ENCODE measurements at places on chromosomes 1 and 21.

DNA sequence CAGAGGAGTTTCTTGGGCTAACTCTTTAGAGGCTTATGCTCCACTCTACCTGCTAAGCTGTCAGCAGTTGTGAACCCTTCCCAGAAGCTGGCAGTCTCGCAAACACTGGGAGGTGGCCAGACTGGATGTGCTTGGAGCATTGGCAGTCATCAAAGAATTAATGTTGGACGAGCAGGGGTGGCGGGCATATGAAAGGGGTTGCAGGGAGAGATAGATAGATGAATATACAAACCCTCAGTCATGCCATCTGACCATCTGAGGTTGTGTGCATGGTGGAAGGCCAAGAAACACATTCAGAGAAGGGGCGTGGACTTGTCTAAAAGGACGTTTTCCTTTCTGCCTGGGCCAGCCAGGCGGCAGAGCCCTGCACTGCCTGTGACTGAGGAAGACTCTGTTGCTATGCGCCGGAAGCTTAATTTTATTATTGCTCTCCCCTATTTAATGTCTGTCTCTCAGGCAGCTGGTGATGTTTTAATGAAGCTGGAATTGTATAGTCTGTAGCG, 164.4 kb downstream of the PBX1 start:
- DNase-seq: no peak

DNA sequence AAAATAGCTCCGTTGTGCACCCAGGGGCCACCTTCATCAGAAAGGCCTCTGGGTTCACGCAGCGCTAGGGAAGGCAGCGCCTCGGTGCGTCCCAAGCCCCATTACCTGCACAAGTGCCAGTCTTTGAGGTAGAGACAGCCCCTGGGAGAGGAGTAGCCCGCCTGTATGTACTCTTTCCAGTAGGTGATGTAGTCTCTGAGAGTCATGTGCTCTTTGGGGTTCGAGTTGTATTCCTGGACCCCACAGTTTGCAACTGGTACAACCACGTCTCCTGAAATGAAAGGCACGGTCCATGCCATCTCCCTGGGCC, 601 bp downstream of the JMJD4 start:
- no peak for DNase-seq

GRCh38 chr1:179742717-179743678, at the start of gene FAM163A:
Gene FAM163A, plus strand, starts transcription at chr1:179743291. Its CDS starts 69,807 bp downstream, at chr1:179813098.
- no peak for DNase-seq

DNA sequence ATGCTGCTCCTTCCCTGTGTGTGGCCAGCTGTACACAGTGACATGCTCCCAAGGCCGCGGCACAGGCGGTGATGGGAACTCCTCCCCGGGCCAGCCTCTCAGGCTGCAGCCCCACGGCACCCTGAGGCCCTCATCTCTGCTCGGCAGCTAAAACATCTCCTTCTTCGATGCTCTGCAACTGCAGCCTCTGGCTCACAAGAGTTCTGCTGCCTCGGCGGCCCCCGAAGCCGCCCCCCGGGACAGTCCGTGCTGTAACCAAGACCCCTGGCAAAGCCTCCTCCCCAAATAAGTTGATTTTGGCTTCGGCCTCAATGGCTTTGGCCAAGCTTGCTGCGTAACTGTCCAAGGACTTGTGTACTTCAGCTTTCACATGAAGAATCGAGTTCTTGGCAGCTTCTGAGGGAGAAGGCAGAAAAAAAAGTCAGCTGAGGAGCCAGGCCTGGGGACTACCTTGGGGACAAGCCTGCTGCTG, 51.3 kb downstream of the GPR161 start:
- no peak for DNase-seq

DNA sequence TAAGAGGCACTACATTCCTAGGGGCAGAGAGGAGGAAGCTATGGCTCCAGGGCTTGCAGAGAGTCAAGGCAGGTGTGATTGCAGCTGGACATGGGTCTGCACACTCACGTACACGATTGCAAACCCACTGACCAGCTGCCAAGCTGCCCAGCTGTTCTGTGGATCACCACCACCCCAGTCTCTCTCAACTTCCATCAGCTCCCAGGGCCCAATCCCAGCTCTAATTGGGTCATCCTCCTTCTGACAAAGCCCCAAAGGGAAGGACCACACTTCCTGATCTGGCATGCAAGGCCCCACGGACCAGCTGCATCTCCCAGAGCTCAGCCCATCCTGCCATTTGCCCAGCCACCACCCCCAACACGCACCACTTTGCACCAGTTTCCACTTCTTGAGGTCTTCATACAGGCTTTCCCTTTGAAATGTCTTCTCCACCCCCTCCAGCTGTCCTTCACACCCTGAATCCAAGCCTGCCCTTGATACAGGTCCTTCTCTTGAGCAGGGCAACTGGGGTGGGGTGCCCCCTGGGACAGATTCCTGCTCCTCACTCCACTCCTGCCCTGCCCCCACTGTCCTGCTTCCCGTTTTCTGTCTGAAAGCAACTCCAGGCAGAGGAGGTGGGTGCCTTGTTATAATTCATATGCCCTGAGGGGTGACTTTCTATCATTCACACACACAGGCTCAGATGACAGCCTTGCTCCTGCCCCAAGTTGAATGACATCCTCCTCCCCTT, 179.4 kb upstream of the EDN2 start:
- DNase-seq: no peak

DNA sequence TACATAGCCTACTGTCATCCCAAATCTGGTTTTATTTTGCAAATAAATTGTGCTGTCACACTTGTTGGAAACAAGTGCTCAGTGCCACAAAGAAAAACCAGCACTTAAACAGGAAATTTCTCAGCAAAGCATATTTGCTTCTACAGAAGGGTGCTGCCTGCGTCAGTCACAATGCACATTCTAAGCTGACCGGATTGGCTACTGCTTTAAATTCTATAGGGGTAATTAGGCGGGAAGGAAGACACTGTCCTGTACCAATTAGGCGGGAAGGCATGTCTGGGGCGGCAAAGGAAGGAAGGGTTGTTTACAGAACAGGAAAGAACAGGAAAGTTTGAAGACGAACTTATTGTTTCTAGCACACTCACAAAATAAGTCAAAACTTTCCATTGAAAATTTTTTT, 2.8 kb downstream of the IFI16 start:
- no peak for DNase-seq

GRCh38 chr1:16342331-16343062, 9.8 kb downstream of the FBXO42 start:
- DNase-seq: no peak

- no peak for DNase-seq
Measured at GRCh38 chr1:204513117-204513716, 3.0 kb upstream of the MDM4 start.

GRCh38 chr1:15028102-15028501, 125.4 kb upstream of the TMEM51 start:
- no peak for DNase-seq

DNA sequence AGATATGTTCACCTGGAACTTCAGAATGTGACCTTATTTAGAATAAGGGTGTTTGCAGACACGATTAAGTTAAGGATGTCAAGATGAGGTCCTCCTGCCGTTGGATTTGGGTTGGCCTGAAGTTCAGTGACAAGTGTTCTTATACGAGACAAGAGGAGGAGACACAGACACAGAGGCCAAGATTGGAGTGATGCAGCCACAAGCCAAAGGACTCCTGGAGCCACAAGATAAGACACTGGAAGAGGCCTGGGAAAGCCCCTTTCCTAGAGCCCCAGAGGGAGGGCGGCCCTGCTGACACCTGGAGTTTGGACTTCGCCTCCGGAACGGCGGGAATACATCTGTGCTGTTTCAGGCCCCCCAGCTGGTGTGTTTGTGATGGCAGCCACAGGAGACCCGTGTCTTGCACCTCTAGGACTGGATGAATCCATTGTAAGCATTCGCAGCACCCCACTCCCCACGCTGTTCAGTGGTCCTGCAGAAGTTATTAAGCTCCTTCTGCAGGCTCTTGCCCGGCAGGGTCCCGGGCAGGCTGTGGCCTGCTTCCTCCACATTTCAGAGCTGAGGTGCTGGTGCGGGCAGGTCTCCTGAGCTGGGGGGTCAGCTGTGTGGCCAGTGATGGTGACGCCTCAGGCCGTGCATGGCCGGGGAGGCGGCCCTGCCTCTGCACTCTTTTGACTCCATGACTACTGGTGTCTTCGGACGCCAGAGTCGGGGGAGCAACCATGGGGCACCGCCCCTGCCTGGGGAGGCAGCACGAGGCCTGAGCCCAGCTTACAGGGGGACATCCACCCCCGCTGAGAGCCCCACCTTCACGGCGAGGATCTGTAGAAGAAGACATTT, 34.6 kb downstream of the UMODL1 start:
- DNase-seq: no peak

DNA sequence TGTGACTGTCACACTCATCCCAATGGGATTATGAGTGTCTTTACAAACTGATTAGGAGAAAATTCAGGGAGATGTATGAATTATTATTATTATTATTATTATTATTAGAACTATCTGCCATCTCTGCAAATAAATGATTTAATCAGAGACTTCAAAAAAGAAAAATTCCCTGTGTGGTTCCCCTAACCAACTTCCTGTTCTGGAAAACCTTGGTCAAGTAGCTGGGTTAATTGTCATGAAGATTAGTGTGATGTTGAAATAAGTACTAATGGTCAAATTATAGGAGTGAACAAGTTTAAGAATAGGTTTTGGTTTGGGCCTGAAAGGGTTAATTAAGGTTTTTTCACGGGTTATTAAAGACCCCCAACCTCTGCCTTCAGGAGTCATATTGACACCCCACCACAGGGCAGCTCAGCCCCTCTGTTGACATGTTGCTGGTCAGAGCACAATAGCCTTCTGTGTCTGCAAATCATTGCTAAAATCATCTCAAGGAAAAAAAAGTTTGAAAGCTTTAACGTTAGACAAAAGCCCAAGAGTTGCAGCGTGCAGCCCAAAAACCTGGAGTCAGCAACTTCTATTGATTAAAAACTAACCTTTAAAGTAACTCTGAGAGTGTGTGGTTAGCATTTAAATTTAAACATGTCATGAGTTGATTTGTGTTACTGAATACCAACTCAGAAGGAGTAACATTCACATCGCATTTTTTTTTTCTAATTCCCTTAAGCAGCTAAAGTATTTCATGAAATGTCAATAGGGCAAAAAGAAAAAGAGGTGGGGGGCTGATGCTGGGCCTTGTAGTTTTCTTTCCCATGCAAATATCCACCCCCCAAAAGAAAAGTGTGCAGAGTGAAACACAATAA, 272.5 kb downstream of the TM2D1 start:
- no peak for DNase-seq

DNA sequence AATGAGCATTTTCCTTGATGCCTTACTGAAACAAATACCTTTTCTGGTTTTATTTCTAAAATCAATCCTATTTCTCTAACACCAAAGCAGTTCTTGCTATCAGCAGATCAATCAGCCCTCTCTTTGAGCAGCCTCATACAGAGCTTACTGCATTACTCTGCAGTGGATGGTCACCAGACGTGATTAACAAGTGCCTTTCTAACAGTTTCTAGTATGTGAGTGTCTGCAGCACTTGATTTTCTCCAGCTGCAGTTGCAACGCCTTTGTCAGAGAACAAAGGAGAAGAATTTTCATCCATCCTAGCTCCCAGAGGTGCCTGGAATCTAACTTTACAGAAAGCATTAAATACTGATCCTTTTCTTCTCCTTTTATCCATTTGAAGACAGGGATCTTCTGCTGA, 177.3 kb upstream of the SGIP1 start:
- DNase-seq: no peak

DNA sequence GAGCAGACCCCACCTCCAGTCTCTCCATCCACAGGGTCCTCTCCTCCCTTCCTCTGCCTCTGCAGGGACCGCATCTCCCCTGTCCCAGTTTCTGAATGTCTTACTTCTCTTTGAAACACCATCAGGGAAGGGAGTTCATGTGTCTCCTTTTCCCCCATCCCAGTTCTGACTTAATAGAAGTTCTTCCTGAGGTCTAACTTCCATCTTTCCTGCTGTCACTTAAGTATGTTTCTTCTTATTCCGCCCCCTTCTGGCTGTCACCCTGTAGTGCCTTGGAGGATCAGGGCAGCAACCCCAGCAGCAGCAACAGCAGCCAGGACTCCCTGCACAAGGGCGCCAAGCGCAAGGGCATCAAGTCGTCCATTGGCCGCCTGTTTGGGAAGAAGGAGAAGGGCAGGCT, 29.3 kb downstream of the MYOG start:
- no peak for DNase-seq

DNA sequence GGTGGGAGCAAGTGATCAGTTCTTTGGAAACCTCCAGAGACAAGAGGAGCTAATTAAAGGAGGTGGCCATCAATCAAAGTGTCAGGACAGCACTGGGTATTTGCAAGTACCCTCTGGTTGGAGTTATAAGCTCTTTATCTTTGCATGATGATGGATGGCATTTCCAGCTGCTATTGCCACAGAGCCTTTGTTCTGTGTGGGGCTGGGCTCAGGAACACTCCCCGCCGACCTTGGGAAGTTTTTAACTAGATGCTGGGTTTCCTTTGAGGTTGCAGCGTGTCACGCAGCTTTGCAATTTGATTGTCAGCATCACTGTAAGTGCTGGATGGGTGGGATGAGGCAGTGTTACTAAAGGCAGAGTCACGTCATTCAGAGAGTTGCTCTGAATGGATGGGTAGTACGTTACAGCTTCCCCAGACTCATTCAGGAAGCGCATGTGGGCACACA, 68.9 kb downstream of the CNIH3 start:
- no peak for DNase-seq

DNA sequence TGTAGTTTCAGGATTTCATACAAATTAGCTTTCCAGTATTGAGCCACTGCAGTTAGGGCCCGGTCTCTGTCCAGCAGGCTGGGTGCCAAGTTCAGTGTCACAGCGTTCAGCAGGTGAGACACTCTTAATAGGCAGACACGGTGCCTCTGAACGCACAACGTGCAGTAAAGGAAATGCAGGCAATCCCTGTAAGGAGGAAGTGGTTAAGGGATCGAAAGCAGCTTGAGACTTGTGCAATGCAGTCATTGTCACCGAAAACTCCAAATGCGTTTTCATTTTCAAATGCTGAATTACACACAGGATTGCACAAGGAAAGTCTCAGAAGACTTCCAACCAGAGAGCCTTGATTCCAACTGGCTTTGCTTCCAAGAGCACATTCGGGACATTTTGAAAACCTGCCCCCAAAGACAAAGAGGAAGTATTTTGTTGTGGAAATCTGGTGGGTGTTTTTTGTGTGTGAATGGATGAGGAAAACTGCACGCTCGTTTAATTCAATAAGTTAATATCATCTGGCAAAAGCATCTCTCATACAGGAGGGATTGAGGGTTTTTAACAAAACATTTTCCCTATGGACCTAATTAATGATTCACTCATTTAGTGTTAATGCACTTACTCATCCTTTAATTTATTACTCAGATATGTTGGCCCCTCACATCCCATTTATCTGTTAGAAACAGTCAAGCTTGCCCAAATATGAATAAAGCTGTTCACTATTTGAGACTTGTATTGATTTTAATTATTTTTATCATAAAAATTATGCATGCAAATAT, 61.6 kb downstream of the PTGS2 start:
- DNase-seq: no peak

DNA sequence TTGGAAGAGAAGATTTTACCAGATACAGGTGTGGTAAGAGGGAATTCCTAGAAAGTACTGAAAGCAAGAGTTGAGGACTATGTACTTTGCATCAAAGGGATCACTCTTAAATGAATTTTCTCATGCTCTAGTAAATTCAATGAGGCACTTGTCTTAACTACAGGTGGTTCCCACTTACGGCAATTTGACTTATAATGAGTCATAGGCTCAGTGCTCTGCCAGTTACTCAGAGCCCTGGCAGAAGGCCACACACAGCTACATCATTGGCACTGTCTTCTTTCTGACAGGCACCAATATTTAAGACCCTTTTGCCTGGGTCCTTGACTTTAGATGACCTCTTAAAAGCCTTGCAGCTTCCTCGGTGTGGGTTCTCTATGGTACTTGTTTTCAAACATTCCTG, 15.9 kb upstream of the ADAMTS5 start:
- DNase-seq: no peak

- DNase-seq: no peak
Measured at GRCh38 chr1:4595341-4596225, 58.8 kb upstream of the AJAP1 start.
